ENCODE measurements at places on chromosomes 5 and 9.
A peak's percentile ranks its signal among the peaks of the same experiment; 100 is the strongest.

GRCh38 chr9:34546834-34547827 lies 24.3 kb upstream of the ENHO start:
- peak; percentile 85 for DNase-seq

DNA sequence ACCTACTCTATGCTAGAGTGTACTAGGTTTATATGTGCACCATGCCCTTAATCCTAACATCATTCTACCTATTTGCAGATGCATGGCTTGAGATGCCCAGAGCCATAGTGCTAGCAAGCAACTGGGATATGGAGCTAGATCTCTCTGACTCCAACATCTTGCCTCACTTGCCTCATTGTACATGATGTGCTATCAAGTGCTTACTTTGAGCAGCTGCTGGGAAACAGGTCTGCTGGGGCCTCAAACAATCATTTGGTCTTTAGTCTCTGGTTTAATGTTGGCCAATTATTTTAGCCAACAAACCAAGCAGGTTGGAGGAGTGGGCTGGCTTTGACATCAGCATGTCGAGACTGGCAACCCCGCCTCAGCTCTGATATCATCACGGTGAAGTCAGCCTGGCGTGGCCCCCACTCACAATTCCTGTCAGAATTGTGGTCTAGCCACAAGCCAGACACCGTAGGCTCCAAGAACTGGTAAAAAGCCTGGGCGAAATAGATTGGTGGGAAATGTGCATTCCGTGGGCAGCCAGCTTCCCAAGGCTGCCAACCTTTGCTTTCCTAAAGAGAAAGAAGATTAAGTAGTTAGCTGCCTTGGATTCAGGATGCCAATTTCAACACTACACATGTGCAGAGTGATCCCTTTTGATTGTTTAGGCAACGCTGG lies 21.1 kb upstream of the GAS1 start:
- no peak for DNase-seq

DNA sequence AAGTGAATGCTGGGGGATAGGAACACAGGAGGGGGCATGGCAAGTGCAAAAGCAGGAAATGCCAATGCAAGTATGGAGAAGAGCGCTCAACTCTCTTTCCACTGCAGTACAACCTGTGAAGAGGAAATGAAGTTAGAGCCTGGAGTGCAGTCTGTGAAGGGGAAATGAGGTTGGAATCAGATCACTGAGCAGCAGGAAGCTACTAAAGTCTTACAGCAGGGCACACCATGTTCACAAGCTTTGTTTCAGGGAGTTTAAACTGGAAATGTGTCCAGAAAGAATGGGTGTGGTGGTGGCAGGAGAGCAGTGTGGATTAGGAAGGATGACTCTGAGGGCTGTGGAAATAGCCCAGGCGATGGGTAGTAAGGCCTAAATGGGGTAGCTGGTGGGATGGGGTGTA lies 15.4 kb downstream of the ARHGEF37 start:
- no peak for DNase-seq

DNA sequence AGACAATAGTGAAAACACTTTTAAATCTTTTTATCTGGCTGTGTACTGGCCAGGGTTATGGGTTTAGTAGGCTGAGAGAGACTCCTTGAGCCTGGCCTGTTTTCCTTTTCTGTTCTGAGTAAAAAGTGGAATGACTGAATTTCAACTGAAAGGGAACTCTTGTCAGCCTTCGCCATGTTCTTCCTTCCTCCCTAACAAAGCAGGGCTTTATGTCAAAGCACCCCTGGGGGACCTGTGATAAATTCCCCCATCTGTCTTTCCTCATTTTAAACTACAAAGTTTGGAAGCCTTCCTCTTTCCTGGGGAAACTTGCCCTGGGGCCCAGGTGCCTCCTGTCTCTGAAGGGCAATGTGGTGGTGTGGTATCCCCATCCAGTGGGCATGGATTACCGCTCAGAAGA lies 29.7 kb downstream of the LARP1 start:
- DNase-seq, result no peak

GRCh38 chr5:147805030-147805454 lies 22.5 kb upstream of the JAKMIP2 start:
- peak; percentile 77 for DNase-seq

DNA sequence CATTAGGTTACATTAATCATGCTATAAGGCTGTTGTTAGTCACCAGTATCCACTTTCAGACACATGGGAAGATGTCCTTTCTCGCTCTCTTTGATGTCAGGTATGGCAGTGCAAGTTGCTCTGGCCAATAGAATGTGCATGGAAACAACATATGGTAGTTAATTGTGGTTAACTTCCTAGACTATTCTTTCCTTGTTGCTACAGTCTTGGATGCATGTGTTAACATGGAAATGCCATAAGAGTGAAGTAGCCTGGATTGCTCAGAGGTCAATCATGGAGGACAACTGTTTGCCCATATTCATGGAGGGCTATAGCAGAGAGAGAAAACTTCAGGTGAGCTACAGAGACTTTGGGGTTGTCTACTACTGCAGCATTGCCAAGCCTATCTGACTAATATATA lies 245.8 kb upstream of the GAS1 start:
- DNase-seq, result no peak

- no peak for DNase-seq
Measured at GRCh38 chr5:73706963-73707362, 81.0 kb downstream of the ARHGEF28 start.

DNA sequence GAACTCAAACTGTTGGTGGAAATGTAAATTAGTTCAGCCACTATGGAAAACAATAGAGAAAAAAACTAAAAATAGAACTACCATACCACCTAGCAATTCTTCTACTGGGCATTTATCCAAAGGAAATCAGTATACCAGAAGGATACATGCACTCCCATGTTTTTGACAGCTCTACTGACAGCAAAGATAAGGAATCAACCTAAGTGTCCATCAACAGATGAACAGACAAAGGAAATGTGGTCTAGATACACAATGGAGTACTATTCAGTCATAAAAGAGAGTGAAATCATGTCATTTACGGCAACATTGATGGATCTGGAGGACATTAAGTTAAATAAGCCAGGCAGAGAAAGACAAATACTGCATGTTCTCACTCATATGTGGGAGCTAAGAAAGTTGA lies 21.8 kb upstream of the C9orf40 start:
- DNase-seq, result no peak

- DNase-seq, result no peak
Measured at GRCh38 chr5:147733075-147733474, 49.5 kb downstream of the JAKMIP2 start.

DNA sequence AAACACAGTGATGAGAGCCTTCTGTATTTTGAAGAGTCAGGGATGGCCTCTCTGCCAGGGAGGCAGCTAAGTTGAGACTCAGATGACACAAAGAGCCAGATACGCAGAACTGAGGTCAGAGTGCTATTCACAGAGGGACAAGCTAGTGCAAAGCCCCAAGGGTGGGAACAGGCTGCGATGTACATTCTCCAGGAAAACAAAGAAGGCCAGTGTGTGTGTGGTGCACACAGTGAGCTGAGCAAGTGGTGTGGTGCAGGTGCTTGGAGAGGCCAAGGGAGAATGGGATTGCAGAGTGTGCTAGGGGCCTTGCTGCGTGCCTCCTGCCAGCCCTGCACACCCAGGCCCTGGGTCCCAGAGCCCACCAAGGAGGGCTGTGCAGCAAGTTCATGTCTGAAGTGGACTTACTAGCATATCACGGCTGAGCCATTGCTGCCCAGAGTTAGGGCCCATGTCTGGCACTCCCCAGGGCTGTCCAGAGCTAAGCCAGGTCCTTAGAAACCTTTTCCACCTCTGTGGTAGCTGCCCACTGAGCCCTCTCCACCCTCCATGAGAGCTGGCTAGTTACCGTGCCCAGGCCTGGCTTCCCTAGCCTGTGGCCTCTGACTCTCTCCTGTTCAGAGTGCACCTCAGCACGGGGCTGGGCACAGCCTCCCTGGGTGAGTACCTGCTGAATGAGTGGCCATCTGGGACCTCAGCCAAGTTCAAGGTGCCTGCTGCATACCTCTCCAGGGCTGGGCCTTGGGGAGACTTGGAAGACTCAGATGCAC lies 9.3 kb downstream of the SLC25A48 start:
- no peak for DNase-seq

- peak; percentile 64 for DNase-seq
Measured at GRCh38 chr5:80654054-80654390, 430 bp upstream of the MSH3 start.

DNA sequence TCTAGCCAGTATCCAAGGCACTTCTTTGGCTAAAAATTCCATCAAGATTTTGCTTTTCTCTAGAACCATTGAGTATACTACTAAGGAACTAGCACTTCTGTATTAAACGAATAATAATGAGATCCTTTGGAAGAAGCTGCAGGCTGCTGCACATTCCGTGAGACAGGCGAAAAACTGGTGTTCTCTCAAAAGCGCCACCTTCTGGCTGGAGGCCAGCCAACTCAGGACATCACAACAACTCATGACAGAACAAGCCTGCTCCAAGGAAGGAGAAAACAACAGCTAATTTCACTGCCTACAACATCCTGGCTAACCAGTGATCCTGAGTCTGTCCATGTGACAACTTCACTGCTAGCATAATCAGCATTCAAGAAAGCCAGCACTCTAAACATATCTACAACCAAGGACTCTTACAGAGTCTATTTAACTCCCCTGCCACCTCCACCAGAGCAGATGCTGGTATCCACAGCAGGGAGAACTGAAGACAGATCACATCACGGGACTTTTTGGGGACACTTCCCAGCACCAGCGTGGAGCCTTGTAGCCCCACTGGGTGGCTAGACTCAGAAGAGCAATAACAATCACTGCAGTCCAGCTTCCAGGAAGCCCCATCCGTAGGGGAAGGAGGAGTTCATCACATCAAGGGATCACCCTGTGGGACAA lies 150.5 kb downstream of the YTHDC2 start:
- peak; percentile 62 for DNase-seq

- no peak for DNase-seq
Measured at GRCh38 chr5:82405161-82405560, 127.0 kb upstream of the RPS23 start.

DNA sequence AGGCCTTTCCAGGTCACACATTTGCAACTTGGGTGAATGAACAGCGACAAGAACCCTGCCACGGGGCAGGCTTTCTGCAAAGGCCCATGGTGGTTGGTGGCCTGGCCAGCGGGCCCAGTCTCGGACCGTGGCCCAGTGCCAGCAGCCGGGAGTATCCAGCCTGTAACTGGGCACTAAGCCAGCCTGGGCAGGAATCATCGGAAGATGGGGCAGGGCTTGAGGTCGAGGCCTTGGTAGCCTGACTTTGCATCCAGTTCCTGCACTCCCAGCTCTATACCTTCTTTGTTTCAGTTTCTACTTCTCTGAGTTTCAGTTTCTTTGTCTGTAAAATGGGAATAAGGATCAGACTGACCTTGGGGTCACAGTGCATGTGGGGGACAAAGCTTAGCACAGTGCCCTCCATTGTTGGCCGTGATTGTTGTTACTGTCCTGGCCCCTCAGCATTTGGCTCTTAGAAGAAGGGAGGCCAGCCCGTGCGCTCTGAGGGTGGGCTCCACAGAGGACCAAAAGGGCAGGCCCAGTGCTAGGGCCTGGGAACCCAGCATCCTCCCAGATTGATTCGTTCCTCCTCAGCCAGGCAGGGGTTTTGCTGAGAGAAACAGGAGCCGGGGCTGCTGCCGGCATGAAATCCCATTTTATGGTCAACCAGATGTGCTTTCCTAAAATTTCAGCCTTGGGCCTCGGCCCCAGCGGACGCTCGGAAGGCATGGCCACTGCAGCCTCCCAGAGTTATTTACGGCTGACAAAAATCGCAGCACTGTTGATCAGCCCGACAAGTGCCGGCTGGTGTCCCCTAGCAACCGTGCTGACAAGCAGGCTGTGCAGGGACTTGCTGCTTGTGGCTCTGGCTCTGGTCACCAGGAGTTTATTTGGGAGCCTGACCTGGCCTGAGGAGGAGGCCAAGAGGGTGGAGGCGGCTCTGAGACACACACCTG lies 43.6 kb downstream of the JADE2 start:
- DNase-seq, result no peak

DNA sequence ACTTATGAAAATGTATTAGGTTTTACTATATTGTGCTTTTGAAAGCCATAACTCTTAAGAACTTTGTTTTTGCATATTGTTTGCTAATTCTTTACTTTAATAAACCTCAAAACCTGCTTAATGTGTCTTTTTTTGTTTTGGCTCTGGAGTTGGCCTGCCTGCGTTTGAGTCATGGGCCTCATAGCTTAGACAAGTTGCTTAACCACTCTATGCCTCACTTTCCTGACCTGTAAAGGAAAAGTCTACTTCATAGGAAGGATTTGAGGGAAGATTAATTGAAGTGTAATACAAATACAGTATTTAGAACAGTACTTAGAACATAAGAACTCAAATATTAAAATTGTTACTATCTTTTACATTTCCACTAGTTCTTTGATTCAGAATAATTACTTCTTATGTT lies 10.3 kb downstream of the SMIM32 start:
- no peak for DNase-seq

DNA sequence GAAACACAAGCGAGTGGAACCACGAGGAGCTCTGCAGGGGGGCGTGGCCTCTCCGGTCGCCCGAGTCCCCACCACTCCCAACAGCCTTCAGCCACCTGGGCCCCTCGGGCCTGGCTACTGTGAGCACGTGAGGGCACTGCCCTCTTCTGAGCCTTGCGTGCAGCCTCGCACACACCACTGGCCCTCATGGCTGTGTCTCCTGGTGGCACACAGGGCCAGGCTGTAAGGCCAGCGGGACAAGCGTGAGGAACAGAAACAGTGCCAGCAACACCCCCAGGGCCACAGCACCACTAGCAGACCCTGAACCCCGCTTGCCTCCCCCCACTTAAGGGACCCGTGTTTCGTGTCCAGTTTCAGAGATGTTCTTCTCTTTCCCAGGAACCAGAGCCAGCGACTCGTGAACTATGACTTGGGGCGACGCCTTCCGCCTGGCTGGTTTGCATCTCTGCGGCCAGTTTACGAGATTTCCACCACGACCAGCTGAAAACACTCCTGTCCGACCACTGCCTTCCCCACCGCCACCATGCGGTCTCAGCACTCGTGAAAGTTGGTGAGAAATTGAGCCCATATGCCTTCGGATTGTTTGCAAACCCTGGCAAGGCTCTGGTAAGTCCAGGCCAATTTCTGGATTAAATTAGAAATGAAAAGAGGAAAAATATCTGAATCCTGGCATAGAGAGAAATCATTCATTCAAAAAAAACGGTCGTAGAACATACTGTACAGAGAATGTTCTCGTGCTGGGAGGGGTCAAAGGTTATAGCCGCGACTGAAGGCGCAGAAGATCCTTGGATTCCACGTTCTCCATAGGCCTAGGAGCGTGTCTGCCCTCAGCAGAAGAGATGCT lies 135.6 kb downstream of the ZNF354C start:
- no peak for DNase-seq
